ENCODE measurements at places on chromosomes 5 and 9.

GRCh38 chr5:144915452-144915851 lies 744.8 kb downstream of the KCTD16 start:
- no peak for DNase-seq

- no peak for DNase-seq
These were observed 30.8 kb downstream of the TJP2 start for GRCh38 chr9:69204849-69205248.

- DNase-seq = no peak
These were observed 53.4 kb downstream of the SLC22A5 start for GRCh38 chr5:132422720-132423437.

DNA sequence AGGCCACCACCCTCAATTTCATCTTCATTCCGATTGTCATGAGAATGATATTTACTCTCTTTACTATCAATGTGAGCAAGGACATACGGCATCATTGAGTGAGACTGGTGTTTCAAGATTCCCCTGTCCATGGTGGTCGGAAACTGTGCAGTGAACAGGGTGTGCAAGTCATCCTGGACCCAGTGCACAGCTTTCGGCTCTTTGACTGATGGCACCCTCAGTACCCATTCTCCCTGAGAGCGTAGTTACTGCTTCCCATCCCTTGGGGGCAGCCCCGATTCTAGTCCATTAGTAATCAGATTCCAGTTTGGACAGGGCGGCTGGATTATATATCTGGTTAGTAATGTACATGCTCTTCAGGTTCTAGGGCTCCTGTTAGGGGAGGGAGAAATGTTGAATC lies 61.7 kb upstream of the SUB1 start:
- DNase-seq = no peak

- DNase-seq = peak; percentile 70
These were observed 131.0 kb downstream of the ADAMTS16 start for GRCh38 chr5:5270958-5271785.

DNA sequence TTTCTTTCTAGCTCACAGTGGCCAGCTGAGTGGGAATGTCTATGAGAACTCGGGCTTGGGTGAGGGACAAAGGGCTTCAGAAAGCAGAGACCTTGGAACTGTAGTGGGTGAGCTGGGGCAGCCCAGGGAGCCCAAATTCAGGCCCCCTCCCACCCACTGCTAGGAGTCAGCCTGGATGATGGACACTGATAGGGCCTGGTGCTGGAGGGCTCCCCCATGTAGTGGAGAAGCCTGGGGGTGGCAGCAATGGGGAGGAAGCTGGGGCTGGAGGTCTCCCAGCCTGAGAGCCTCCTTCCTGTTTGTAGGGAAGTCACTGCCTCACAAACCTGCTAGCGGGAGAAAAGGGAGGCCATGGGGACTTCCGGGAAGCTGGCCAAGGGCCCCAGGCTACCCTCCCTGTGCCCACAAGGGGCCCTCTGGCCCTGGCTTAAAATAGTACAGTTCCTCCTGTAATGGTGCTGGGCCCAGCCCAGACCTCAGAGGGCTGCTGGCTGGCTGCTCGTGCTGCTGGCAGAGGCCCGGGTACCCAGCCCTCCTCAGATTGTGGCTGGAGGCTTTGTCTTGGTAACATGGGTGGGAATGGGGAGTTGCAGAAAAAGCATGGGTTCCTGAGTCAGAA lies 6.3 kb upstream of the NR5A1 start:
- DNase-seq = no peak

DNA sequence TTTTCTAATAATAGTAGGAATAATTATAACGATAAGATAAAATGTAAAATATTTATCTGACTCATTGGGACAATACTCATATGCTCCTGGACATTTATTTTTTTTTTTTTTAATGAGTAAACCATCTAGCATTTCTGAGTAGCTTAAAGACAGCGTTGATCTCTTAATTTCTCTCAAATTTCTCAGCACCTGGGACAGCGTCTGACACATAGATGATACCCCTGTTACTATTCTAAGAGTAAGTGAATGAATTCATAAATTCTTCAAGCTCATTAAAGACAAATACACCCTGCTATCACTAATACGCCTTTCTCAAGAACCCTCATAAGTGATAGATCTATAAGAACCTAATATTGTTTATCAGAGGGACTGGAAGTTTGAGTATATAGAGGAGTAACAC lies 12.0 kb upstream of the HTR4 start:
- DNase-seq = no peak

DNA sequence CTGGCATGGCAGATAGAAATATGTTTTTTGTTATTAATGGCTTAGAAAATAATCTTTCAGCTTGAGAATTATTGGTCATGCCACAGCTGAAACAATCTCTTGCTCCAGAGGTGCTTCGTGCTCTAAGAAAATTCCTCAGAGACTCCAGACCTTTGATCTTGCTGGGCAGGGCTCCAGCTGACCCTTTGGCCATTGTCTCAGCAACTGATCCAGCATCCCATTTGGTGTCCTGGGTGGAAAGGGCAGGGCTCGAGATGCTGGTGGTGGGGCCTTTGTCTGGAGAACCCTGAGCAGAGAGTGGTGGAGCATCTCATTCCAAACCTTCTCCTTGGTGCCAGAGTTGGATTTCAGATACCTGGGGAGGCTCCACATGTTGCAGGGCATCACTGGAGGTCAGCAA lies 43.2 kb upstream of the PIK3R1 start:
- no peak for DNase-seq

- no peak for DNase-seq
These were observed 104.9 kb downstream of the MELK start for GRCh38 chr9:36677611-36678010.

- DNase-seq = no peak
These were observed 4.2 kb downstream of the LECT2 start for GRCh38 chr5:135950611-135951010.

DNA sequence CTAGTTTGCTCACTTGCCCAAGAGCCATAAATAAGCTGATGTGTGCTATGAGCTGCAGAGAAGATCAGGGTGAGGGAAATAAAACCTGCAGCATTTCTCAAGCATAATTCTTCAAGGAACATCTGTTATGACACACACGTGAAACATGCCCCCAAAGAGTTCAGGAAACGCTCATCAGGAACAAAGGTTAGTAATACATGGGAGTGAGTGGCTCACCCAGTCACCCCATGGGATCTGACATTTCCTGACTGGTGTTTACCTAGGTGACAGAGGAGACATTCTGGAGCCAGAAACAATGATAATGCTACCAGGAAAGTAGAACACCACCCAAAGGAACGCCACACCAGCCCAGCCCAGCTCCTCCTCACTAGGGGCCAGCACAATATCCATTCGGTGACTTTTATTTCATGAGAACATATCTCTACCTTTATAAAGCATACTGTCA lies 66.0 kb downstream of the FRMD3 start:
- no peak for DNase-seq

DNA sequence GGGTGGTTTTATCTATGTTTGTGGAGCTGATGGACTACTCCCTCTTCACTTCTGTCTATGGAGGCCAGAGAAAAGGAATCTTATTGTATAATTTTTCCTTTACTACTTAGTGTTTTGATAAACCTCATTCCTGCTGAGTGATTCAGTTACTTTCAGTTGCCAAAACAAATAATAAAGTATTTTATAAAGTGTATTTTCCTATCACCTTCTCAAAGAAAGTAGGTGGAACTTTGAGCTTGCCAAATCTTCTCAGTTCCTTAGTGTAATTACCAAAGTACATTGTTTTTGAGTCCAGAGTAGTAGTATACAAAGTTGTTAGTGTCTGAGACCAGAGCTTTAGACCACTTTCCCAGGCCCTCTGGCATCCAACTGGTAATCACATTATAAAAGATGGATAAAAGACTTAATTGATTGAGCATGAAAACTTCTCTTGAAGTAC lies 13.5 kb downstream of the RABGAP1 start:
- no peak for DNase-seq

- no peak for DNase-seq
These were observed 22.0 kb upstream of the RAD23B start for GRCh38 chr9:107261106-107261505.

- DNase-seq = no peak
These were observed 23.4 kb downstream of the ANKRA2 start for GRCh38 chr5:73542020-73542419.

GRCh38 chr5:33901156-33901555 lies 9.4 kb upstream of the ADAMTS12 start:
- DNase-seq = no peak

DNA sequence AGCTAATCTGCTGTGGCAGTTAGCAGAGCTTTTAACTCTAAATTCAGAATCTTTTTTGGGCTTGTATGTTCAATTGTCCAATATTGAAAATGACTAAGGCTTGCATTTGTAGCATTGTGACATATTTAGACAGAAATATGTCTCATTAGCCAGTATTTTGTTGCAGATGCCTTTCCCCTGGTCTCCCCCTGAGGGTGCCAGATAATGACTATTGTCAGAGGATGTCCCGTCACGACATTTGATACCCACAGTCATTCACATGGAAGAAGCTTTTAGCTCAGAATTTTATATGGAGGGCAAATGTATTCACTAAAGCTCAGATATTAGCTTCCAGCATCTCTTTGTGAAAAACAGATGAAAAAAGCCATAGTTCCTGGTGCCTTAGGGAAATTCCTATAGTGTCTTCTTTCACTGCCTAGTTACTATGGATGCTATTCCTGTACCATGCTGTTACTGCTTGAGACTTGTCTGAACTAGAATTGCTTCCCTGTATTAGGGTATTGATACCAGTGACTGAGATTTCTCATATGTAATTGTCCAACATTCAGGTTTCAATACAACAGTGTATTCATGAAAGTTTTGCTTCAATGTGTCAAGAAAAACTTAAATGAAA lies 96.2 kb downstream of the CCDC192 start:
- no peak for DNase-seq

- DNase-seq = no peak
These were observed 208.1 kb downstream of the SNX18 start for GRCh38 chr5:54725391-54726280.

All from GOT3 (cell line).